Foreskin fibroblast (primary cell): ENCODE measurements at places on chromosomes 13 and 19.

DNA sequence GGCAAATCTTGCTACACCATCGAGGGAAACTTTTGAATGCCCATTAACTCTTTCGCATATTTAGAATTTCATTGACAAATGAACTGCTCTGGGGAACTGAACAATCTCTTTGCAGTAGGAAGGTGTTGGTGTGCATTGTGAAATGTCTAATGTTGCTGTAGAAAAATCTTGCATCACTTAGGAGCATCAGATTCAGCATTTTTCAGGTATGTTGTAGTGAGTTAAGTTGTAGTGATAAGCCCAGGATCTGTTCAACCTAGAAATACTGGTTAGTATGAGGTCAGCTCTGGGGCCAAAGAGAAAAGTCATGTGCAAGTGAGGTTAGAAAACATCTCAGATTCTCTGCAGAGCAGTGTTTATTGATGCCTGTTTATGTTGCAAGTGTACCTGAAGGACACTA is 4.1 kb downstream of the FRY start:
- DNase-seq, result no peak

GRCh38 chr13:86839221-86839620 is 832.0 kb upstream of the SLITRK5 start:
- DNase-seq, result no peak

DNA sequence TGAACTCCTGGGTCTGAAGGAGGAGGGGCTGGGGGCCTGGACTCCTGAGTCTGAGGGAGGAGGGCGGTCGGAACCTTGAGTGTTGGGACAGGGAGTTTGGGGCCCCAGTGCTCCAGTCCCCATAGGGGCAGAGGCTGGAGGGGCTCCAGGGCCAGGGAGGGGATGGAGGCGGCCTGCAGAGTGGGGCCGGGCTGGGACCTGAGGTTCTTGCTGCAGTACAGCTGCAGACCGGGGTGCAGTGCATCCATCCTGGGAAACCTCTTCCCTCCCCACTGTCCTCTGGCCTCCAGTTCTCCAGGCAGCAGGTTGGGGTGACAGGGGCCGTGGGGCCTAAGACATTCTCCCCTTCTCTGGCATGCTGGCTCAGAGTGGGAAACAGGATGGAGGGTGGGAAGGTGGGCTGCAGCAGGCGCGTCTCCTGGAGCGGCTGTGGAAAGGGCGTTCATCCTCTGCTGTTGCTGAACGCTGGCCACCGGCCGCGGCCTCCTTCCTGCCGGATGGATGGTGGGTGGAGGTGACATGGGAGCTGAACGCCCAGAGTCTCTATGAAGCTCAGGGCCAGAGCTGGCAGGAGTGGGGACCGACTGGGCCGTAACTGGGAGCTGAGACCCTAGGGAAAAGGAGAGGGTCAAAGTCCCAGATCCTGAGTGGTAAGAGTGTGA is 1.6 kb downstream of the BRSK1 start:
- DNase-seq, result peak; percentile 51

DNA sequence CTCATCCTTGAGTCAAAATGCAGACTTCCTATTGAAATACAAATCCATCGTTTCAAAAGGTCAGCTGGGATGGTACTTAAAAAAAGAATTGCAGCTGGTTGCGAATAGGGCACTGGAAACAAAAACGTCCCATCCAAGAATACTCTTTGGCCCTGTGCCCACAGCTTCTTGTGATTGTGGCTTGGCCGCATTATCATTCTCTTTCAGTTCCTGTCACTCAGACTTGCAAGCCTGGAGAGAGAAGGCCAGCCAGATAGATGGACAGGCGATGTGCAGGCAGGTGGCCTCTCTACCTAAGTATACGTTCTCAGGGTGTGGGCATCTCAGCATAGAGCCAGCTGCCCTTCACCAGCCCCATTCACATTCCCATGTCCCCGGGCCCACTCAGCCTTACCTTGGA is 208.5 kb upstream of the ZNF536 start:
- no peak for DNase-seq

- peak; percentile 76 for DNase-seq
These were observed 11.4 kb downstream of the NDUFA11 start for GRCh38 chr19:5891938-5892771.
